ENCODE measurements at places on chromosomes 3 and 15. TPM values are rescaled to one million over a fixed set of nuclear protein-coding genes. Genes with fewer than 3 reads are reported as not detected.

The ZNF80 gene
- total RNA-seq: 2.1 TPM

The GASK1A gene
- not detected for total RNA-seq

The PLSCR4 gene
- not detected for total RNA-seq

The TBCCD1 gene
- total RNA-seq: 15.8 TPM

Data from activated CD8-positive, alpha-beta memory T cell treated with anti-CD3 and anti-CD28 coated beads for 36 hours (primary cell).